ENCODE measurements at places on chromosomes 1 and 21. TPM values are rescaled to one million over a fixed set of nuclear protein-coding genes. Genes with fewer than 3 reads are reported as not detected.

The FBLIM1 gene
- 418 TPM for total RNA-seq

The XKR8 gene
- total RNA-seq: 6.8 TPM

The TRAF5 gene
- total RNA-seq: 51.5 TPM

The KIF2C gene
- total RNA-seq: 3.5 TPM

The CACHD1 gene
- total RNA-seq: 26.5 TPM

The CLDN17 gene
- total RNA-seq: not detected

The LDLRAD1 gene
- total RNA-seq: not detected

The SAMD11 gene
- 44.3 TPM for total RNA-seq

The NHLH1 gene
- 0.13 TPM for total RNA-seq

The IL20 gene
- total RNA-seq: not detected

The APOBEC4 gene
- not detected for total RNA-seq

The ANGPTL3 gene
- not detected for total RNA-seq

The SYNJ1 gene
- total RNA-seq: 27.4 TPM

The PRDM16 gene
- total RNA-seq: 61.9 TPM

Data from aorta (tissue), 5 donors.